ENCODE measurements at places on chromosomes 4 and X.

DNA sequence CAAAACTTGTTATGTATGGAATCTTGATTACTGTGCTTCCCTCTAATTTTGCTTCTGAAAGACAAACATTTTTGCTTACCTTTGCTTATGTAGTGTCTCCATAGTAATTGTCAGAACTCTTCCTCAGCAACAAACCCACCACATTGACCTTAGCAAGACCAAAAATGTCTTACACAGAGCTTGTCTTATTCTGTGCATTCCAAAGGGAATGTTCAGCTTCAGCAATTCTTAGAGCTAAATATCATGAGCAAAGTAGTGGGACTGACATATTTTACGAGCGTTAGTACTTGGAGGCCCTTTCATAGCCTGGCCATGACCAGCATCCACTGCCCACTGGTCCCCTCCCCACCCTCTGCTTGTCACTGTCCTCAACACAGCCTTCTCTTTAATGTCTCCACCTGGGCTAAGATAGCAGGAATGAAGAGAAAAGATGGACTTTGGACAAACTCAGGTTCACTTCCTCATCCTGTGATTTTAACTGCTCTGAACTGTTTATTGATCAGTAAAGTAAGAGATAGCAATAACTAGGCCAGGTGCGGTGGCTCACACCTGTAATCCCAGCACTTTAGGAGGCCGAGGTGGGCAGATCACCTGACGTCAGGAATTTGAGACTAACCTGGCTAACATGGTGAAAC is 15.5 kb upstream of the SH3D19 start:
- DNase-seq = no peak

GRCh38 chr4:17055788-17056187 is 157.3 kb upstream of the LDB2 start:
- no peak for DNase-seq

DNA sequence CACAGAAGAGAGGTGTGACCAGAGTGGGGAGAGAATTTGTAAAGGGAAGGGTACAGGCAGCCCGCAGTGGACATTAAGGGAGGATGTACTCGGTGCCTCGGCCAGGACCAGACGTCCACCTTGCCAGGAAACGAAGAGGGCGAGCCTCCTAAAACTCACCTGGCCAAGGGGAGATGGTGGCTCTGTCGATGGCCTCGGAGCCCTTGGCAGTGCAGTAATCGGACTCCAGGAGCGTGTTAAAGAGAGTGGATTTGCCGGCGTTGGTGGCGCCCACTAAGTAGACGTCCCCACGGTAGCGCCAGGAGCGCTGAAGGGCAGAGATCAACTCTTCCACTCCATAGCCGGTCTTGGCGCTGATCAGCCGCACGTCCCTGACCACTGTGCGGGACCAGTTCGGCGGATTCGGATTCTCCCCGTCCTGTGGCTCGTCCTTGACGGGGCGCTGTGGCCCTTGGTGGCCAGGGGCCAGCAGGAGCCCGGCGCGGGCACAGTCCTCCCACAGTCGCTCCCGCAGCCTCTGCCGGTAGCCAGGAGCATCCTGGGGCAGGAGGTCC is 1.0 kb downstream of the NOA1 start:
- no peak for DNase-seq

- DNase-seq = no peak
Measured at GRCh38 chr4:336099-336892, 1.3 kb upstream of the ZNF141 start.

GRCh38 chr4:1684506-1685234 is 557 bp upstream of the FAM53A start:
- DNase-seq = no peak

GRCh38 chr4:188082796-188083195 is 26.6 kb downstream of the TRIML2 start:
- no peak for DNase-seq

GRCh38 chr4:86942185-86942666 is 7.4 kb downstream of the AFF1 start:
- DNase-seq = no peak

DNA sequence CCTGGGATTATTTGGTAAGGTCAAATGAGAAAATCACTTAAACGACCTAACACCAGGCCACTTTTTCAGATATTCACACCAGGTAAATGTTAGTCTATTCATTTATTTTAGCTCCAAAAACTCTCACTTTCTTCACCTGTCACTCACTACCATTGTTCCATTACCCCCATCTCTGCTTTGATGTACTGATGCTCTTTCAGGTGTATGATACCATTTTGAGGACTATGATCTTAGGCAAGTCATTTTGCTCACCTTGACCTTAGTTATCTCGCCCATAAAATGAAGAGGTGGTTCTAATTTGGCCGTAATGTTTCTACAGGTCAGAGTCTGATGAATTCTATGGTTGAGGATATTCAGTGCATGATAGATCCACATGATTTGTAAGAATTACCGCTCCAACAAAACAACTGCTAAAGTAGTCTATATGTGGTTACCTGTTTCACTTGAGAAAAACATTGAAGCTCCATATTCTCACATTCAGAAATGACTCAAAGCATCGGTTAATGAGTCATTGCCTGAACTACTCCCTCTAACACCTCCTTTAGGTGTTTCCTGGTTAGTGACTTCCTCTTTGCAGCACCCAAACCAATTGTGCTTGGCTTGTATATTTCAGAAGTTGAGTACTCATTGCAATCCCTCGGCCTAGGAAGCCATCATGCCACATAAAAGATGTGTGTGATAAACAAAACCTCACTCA is 4.5 kb downstream of the DTHD1 start:
- DNase-seq = peak; percentile 23

GRCh38 chr4:177005674-177006230 is 213.0 kb upstream of the VEGFC start:
- DNase-seq = peak; percentile 69

DNA sequence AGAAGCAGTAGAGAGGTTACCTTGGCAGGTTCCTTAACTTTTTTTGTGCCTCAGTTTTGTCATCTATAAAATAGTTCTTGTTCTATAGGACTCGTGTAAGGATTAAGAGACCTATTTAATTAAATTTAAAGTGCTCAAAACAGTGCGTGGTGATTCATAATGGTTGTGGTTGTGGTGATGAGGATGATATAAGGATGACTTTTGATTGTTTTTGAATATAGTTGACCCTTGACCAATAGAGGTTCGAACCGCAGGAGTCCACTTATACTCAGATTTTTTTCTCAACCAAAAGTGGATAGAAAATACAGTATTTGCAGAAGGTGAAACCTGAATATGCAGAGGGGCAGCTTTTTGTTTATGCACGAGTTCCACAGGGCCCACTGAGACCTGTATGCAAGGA is 14.6 kb downstream of the SMAD1 start:
- DNase-seq = no peak

GRCh38 chrX:23902419-23902818 is 5.3 kb downstream of the APOO start:
- peak; percentile 49 for DNase-seq

GRCh38 chr4:163482190-163482589 is 8.6 kb upstream of the TKTL2 start:
- peak; percentile 83 for DNase-seq

Data from inflammatory macrophage (primary cell).